Ureter (tissue), 1 donor: ENCODE measurements at places on chromosomes 1 and 21.

DNA sequence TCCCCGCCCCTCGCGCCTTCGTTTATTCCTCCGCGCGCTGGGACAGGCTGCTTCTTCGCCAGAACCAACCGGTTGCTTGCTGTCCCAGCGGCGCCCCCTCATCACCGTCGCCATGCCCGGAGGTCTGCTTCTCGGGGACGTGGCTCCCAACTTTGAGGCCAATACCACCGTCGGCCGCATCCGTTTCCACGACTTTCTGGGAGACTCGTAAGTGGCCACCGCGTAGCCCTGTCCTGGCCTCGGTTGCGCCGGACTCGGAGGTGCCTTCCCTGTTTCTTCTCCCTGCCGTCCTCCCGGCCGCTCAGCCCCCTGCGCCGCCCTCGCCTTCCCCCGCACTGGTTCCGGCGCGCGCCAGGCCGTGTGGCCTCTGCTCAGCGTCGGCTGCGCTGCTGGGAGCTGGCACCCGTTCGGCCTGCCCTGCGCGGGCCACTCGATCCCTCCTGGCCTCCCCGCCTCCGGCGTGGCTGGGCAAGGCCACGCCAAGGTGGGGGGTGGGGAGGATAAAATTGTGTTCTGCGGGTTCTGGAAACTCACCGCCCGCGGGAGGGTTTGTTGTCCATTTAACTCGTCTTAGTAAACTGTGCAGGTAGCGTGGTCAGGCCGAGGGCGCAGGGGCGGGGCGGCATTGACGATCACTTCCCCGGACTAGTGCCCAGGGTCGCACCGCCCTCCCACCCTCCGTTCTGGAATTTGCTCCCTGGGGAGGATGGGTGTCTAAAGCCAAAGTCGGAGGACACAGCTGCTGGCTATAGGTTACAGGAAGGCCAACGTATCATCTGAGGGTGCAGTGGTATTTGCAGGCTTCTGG is at the start of gene PRDX6:
PRDX6 (plus strand) TSS at position 50 of the 808 bp plus-strand sequence; CDS start at position 113, 63 bp downstream.
- peak; percentile 91 for DNase-seq

DNA sequence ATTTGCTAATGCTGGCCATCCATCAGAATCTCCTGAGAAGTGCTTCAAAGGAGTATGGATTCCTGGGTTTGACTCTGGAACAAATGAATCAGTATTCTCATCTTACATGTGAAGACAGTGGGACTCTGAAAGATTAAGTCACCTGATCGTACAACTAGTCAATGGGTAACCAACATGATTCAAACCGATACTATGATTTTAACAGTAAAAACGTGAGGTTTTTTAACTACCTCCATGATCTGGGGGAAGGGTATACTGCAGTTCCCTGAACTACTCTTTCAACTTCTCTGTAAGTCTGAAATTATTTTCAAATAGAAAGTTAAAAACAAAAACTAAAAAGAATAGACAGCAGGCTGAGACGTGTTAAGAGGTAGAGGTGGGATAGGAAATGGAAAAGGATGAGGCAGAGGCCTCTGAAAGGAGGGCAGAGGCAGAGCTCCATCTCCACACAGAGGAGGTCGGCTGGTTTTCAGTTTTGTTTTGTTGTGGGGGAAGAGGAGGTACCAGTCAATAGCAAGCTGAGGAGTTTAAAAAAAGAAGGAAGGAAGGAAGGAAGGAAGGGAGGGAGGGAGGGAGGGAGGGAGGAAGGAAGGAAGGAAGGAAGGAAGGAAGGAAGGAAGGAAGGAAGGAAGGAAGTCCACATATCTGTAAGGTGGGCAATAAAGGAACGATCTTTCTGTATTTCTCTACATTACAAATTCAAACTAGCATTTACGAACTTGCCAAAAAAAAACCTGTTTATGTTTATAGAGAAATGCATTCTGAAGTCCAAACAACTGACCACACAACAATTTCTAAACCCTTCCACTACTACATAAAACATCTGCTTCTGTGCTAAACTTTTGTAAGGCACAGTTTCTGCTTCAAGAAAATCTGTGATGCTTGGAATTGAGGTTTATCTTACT is 213.1 kb downstream of the RERE start:
- no peak for DNase-seq

DNA sequence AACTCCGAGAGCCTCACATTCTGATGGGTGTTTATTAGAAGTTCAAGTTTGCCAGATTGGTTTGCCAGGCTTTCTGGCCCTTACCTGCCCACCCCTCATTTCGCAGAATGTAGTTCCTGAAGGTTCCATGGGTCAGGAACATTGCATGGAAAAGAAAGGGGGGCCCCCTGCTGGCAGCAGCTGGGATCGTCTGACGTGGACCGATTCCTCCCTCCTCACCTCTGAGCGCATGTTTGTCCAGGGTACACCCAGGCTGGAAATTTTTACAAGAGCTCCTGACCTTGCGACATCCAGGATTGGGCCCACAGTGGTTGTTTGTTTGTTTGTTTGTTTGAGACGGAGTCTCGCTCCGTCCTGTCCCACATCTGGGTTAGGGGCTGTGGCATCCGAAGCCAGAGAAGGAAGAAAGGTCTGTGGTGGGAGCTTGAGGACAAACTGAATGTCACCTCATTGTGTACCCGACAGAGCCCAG is 126.0 kb upstream of the TMEM51 start:
- DNase-seq, result peak; percentile 64

DNA sequence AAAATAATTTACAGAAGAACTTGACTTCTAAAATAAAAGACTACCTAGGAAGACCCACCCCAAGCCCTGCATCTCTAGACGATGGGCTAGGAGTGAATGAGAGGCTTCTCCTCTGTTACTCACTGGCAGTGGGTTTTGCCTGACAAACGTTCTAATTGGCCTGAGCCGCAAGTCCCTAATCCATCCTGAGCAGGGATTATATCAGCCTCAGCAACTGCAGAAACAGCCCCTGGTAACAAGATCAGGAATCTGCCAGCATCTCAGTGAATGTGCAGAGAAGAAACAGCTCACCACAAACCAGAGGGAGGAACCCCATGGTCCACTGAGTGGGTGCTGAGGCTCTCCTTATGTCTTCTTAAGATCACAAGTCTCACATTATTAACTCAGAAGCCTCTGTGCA is 240.6 kb downstream of the BRINP2 start:
- no peak for DNase-seq

GRCh38 chr1:150793221-150793620 is 14.8 kb downstream of the CTSK start:
- DNase-seq, result no peak

DNA sequence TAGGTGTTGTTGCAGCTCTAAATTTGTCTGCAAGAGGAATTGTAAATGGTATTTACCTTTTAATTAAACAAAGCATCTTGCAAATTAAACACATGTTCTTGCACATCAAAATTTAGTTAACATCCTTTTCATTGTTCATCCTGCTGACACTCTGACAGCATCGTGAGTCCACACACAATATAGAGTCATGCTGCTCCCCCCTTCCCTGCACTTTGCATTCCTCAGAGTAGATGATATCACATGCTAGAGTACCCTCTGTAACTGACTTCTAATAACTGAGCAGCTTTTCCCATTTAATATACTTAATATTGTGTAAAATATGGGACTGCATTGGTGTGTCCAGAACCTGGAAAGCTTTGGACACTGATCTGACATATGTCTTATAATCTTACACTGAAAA is 138.8 kb upstream of the DPYD start:
- DNase-seq, result no peak

DNA sequence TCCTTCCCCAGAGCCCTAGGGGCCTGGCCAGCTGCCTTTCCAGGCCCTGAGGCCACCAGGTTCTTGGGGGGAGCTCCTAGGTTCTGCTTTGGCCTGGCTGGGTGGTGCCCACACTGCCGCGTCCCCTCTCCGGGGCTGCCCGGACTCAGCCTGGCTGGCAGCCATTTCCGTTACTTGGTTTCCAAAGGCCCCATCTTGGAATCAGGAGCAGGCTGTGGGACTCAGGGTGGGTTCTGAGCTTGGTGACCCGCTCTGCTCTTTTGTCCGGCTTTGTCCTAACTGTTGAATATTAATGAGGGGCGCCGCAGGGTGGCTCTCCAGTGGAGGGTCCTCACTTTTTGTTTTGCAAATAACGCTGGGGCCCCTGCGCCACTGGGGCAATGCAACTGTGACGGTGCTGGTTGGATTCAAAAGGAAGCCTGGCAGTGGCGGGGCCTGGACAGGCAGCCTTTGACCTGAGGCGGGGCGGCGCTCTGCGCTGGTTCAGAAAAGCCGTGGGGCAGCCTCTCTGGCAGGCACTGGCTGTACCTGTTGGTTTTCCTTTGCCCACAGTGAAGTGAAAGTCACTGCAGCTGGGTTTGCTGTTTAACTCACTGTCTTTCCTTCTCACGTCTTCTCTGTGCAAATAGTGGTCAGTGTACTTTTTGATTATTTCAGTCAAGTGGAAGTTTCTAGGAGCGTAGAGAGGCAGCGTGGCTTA is 20.2 kb downstream of the SKI start:
- no peak for DNase-seq

- DNase-seq, result no peak
These were observed 318.5 kb upstream of the DUSP10 start for GRCh38 chr1:222060210-222060916.

DNA sequence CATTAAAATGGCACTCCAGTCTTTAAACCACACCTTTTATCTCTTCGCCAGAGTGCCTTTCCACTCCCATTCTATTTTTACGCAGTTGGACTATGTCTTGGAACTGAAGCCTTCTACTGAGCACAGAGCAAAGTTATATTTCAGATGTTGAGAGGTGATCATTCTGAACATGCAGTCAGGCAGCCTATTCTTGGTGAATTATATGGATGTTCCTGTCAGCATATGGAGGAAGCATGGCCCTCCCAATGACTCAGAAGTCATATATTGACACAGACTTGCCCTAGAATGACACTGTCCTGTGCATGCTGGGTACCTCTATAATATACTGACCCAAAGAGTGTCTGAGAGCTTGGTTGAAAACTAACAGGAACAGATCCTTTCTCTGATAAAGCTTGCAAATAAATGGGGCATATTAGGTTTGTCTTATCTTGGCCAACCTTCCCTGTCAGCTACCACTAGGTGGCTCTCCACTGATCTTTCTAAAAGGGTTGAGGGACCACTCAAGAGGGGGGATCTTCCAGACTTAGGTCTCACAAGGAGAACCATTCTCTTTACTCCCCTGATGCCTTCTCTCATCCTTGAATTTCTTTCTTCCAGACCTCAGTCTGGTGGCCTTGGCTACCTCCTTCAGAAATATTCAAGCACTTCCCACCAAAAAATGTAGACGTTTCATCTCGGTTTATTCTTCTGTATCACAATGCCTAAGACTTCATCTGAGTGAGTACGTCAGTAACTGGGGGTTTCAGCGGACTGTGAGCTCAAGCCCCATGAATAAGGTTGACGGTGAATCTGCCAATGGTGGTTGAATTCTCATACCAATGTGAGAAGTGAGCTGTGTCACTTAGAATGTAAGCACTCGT is 11.8 kb upstream of the ALG14 start:
- no peak for DNase-seq

- DNase-seq, result no peak
These were observed 51.7 kb downstream of the RASSF5 start for GRCh38 chr1:206558794-206559671.

DNA sequence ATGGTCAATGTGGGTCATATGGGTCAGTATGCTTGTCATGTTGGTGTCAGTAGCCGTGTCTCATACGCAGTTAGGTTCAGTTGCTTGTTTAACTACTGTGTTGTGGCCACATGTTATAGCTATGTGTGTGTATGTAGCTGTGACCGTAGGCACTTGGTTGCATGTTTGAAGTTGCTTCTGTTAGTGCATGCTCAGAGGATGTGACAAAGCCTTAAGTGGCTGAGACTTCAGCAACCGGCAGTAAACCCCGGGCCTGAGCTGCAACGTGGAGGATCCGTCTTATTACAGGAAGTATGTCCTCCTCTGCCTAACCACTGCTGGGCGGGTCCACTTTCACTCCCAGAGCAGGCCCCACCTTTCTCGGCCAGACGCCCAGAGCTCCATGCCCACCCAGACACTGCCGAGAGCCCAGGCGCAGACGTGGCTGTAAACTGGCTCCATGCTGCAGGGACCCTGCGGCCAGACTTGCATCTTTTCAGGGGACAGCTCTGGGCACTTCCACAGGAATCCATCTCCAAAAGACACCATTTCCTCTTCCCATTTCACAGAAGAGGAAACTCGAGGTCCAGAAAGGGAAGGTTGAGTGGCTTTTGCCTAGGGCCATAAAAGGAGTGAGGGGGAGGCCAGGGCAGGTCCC is 2.2 kb downstream of the TCEA3 start:
- peak; percentile 83 for DNase-seq

GRCh38 chr1:158022554-158023312 is 29.3 kb downstream of the KIRREL1 start:
- no peak for DNase-seq

- DNase-seq, result no peak
These were observed 34.6 kb upstream of the CHIT1 start for GRCh38 chr1:203264052-203264501.

GRCh38 chr1:212346601-212347000 is 61.4 kb downstream of the PPP2R5A start:
- DNase-seq, result no peak

- DNase-seq, result no peak
These were observed 20.8 kb upstream of the RGS2 start for GRCh38 chr1:192787914-192788585.

DNA sequence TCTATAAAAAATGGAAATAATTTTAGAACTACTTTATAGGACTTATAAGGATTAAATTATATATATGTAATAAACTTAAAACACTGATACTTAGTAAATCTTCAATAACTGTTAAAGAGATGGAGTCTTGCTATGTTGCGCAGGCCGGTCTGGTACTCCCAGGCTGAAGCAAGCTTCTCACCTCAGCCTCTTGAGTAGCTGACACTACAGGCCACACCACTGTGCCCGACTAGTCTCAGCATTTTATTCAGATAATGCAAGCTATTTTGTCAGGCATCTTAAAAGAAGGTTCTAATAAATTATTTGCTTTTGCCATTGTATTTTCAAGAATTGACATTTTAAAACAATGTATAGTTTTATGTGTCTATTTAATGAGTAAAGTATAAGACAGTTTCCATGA is 20.8 kb downstream of the CNST start:
- DNase-seq, result no peak

GRCh38 chr1:60872426-60873054 is 209.8 kb upstream of the NFIA start:
- no peak for DNase-seq

- no peak for DNase-seq
These were observed 108.6 kb upstream of the RUNX3 start for GRCh38 chr1:25038699-25039098.

DNA sequence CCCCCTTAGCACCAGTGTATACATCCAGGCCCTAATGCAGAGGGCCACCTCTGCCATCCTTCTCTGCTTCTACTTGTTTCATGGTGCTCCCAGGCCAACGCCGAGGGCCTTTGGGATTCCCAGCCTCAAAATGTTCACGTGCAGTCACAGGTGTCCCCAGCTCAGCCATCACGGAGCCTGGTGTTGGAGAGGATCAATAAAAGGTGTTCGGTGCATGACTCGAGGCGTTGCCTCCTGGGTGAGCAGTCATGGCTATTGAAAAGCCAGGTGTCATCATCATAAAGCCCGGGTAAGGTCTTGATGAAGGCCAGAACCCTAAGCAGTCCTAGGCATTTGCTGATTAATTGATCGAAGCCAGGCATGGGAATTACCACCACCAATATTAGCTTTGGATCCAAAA is 76.1 kb downstream of the ABCA4 start:
- DNase-seq, result no peak
